ENCODE measurements at places on chromosomes 11 and 22. TPM values are rescaled to one million over a fixed set of nuclear protein-coding genes. Genes with fewer than 3 reads are reported as not detected.

GRCh38 chr11:101509922-101510321 is 73.9 kb downstream of the TRPC6 start:
- no peak for DNase-seq

DNA sequence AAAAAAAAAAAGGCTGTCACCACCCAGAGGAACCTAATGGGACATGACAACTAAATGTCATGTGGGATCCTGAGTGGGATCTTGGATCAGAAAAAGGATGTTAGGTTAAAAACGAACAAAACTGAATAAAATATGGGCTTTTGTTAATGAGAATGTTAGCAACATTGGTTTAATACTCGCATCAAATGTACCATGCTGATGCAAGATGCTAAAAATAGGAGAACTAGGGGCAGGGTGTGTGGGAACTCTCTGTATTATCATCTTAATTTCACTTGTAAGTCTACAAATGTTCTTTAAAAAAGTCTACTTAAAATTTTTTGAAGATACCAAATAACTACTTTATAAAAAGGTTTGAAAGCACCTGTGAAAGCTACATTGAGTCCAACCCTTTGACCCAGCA is 88.8 kb upstream of the PRR5 start:
- no peak for DNase-seq

DNA sequence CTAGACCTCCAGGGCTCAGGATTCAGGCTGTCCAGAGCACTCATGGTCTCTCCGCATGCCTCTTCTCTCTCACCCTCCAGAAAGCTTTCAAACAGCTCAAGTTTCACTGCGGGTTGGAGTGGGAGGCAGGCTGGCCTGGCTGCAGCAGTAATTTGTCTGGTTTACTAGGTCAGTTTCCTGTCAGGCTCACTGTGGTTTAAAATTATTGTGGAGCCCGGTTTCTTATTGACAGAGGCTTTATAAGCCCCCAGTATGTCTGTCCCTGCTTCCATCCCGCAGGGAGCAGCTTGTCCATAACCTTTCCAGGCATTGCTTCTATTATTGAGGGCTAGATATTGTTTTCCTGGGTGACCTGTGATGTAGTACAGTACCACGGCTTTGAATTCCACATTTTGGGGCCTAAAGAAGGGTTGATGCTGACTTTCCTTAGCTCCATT is 235.3 kb upstream of the SORL1-AS1 start:
- DNase-seq, result no peak

GAB2 gene
- 6.9 TPM for total RNA-seq

- no peak for DNase-seq
Measured at GRCh38 chr22:47423861-47424820, 661.7 kb downstream of the TBC1D22A start.

- no peak for DNase-seq
Measured at GRCh38 chr11:77035039-77035438, 841 bp downstream of the B3GNT6 start.

DNA sequence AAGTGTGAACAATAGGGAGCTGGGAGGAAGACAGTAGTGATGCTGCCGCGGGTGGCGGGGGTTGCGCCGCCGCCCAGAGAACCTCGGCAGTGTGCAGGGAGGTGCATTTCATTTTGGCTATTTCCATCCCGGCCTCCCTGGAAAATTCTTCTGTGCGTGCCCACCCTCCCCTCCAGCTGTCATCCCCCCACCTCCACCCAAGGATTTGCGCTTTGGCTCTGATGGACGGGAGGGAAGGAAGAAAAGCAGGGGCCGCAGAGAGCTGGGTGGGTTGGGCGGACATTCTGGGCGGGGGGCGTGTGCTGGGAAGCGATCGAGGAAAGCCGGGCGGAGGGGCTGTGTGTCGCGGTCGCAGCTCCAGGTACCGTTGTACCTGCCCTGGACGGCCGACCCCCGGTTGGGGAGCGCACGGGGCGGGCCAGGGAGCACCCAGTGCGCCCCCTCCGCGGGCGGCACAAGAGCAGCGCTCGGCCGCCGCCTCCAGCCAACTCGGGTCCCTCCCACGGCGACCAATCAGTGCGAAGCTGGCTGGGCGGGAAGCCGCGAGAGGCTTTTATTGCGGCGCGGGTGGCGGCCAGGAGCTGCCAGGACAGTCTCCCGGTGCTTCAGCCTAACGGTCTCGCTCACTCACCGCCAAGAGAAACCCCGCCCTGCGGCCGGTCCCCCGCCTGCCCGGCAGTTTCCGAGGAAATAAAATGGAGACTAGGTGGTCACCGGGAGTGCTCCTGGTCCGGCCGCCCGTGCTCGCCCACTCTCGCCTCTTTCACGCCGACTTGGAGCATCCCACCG is 1.6 kb downstream of the NCAM1 start:
- peak; percentile 64 for DNase-seq

GRCh38 chr11:86576946-86577624 is 95.3 kb downstream of the ME3 start:
- DNase-seq, result no peak

DNA sequence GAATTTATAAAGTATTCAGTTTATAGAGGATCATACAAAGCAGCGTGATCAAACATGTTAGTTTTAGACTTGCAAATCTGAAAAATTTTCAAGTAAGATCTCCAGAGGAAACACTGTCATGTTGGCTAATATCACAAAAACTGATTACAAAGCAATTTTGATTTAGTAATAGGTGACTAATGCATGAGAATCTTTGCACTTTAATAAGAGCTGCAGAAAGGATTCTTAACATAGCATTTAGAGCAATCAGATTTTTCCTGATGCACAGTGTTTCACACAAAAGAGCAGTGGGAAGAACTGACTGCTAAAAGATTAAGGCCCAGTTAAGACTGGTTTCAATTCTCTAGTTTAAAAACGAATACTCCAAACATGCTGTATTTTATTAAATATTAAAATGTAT is 321.2 kb downstream of the GUCY1A2 start:
- DNase-seq, result no peak

DNA sequence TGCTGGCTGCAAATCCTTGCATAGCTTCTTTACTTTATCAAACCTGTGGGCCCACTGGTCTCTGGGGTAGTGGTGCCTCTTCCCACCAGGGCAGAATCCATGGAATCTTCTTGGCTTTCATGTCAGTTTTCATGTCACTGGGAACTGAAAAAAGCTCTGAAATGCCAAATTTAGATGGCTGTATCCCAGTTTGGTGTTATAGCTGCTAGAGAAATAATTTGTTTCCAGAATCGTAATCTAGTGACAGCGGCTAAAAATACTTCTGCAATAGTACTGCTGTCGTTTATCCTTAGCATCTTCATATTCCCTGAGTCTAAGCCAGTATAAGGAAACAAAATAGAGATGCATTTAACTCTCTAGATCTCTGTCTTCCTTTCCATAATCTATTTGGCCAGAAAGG is 983.4 kb upstream of the FAT3 start:
- DNase-seq, result no peak

DNA sequence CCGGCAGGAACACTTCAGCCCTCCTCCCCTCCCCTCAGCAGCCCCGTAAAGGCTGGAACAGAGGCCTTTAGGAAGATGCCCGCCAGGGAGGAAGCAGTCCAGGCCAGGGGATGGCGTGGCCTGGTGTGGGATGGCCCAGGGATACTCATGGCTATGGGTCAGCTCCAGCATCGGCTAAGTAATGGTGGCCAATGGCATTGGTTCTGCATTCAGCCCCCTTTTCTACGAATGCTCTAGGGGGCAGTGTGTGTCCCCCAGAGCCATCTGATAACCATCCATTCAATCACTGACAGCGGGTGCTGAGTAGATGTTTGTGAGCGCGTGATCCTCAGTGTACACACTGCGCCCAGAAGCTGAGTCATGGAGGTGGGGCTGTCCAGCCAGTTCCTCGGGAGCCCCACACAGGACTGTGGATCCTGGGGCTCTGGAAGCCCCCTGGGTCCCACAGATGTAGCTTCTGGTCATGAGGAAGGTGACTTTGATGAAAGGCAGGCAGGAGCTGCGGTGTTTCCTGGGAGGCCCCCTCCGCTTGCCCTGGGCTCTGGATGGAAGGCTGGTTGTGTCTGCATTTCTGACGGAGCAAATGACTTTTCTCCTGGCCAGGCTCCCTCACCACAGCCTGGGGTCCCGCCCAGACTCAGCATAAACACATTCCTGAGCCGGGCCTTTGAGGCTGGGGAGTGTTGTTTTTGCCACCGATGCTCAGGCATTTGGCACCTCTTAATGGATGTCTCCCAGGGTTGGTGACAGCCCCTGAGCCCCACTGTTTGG is 46.5 kb downstream of the FBLN1 start:
- DNase-seq, result no peak

IGSF22 gene
- total RNA-seq, result not detected

DNA sequence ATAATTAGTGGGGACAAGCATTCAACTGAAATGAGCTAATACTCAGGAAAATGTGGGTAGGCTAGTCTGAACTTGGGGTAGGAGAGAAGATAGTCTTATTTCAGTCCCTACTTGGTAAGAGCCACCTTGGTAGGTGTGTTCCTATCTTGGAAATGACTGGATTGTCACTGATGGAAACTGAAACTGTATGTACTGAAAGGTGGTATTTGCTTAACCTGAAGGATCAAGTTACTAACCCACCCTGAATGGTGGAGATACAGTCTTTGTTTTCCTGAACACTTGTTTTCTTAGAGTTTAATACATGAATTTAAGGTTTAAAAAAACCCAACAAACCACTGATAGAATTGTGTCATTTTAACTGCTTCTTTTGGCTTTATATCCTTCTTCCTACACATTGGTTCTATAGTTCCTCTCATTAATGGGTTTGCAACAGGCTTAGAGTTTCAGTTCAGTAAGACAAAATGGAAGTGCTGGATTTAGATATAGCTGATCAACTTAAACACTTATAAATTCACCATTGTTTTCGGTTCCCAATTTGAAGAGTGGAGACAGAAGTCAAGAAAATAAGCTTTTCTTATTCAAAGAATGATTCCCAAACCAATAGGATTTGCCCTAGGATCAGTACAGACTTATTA is 4.2 kb downstream of the FAR1 start:
- no peak for DNase-seq

GRCh38 chr11:73376160-73376802 is at the start of gene RELT:
RELT (plus strand) TSS chr11:73376399; CDS start chr11:73389137, 12,738 bp downstream.
- DNase-seq, result peak; percentile 87

DNA sequence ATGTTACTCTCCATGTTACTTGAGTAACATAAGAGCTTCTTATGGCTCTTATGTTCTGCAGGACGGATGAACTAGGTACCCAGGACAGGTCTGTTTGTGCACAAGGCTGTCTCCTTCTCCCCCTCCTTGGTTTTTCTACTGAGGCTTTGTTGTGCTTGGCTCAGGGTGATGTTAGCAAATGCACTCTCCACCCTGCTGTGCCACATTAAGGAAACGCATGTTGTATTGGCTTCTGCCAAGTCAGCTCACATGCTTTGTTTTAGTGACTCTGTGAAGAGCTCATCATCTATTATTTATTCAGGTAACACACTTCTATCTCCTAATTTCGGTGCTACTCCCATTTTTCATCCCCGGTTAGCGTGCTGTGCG is 108.3 kb downstream of the PTPRJ start:
- no peak for DNase-seq

OSM gene
- total RNA-seq, result not detected

- no peak for DNase-seq
Measured at GRCh38 chr11:9099617-9100016, 8.2 kb upstream of the SCUBE2 start.

GRCh38 chr11:121534131-121535093 is 81.6 kb upstream of the SORL1-AS1 start:
- no peak for DNase-seq

BTG4 gene
- not detected for total RNA-seq

GRCh38 chr11:12286606-12287005 is 90.8 kb upstream of the PARVA start:
- DNase-seq, result no peak

- peak; percentile 18 for DNase-seq
Measured at GRCh38 chr11:3203221-3204043, 15.2 kb downstream of the MRGPRG start.

DNA sequence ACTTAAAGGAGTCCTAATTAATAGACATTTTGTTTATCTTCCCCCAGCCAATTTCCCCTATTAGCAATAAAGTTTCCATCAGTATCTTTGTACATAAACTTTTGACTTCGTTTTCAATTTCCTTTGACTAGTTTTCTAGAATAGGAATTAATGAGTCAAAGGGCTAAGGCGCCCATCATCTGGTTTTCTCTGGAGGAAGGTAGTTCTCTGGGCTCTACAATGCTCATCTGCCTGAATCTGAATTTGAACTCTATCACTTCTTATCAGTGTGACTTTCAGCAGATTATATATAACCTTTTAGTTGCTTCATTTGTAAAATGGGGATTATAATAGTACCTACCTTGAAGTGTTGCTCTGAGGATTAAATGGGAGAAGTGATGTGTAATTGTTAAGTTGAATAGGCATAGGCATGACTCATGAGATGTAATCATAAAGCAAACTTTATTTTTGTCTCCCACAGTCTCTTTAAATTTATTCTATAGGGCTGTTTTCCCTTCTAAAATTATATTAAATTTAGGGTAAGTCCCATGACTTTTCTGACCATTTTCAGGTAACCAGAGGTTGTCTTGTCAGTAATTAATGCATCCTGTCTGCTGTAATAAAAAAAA is 5.8 kb upstream of the TUB start:
- no peak for DNase-seq

GRCh38 chr11:112783945-112784322 is 177.3 kb upstream of the NCAM1 start:
- no peak for DNase-seq

DNA sequence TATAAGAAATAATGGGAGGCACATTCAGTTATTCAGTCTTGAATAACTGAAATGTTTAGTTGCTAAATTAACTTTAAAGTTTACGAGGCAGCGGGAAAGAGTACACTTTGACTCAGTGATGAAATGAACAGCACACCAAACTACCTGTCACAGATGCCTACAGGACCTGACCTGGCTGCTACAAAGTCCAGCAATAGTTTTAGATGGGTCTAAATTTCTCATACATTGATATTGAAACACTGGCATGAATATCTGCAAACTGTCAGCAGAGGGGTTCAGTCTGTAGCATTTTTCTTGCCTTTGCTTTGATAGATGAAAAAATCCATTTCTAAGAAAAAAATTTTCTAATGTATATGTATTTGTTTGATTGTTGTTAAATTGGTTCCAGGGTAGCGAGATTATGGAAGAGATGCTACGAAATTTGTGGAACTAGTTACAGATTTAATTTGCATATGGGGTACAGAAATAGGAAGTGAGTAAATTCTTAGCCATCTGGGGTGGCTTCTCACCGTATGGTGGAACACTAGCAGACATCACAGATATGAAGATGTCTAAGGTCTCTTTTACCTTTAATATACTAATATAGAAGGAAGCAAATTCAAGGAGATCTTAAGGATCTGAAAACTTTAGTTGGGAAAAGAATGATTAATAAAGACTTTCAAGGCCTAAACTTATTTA is 20.8 kb upstream of the GAB2 start:
- DNase-seq, result no peak

HBD gene
- not detected for total RNA-seq

GRCh38 chr11:31301549-31302510 is 67.7 kb downstream of the DCDC1 start:
- no peak for DNase-seq

- no peak for DNase-seq
Measured at GRCh38 chr11:36583667-36584066, 10.6 kb upstream of the IFTAP start.

DNA sequence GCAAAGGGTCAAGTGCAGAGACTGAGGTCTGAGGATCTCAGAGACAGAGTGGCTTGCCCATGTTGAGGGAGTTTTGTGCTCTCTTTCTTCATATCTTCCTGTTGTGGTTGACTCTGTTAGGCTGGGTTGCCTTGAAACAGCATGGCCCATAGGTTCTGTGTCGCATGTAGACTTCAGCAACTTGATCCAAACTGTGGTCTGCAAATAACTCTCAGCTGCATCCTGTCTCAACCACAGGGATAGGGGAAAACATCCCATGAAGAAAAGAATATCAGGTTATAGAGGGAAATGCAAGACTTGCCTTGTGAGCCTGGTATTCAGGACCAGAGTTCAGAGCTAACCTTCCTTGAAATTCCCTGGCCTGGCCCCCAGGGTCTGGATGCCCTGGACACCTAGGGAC is 69.4 kb downstream of the FLI1 start:
- DNase-seq, result no peak

OR51I1 gene
- total RNA-seq, result not detected
